ENCODE measurements at places on chromosomes 1 and 21.

DNA sequence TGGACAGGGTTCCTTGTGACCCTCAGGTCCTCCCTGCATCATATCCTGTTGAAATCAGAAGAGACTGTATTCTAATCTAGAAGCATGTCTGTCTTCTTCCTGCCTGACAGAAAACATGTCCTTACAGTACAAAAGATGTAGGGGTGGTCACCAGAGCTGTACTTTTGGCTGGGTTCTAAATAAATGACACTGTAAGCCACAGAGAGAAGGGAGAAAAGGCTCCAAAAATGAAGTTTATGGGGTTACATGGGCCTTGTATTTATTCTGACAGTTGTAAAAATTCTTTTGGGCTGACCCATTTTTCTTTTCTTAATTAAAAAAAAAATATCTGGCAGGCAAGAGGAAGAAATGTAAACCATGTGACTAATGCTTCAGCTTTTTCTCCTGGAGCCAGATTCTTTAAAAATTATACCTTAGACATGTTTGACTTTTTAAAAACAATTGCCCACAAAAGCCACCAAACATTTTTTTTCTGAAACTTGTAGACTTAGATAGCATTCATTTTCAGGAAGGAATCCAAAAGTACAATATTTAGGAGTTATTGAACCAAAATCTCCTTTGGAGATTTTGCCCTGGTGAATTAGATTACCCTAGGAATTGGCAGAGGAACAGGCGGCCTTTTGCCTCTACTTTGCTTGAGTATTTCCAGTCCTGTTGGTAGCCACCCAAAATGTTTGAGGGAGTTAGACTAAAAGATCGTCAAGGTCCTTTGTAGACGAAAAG is 17.1 kb downstream of the RGL1 start:
- no peak for DNase-seq

DNA sequence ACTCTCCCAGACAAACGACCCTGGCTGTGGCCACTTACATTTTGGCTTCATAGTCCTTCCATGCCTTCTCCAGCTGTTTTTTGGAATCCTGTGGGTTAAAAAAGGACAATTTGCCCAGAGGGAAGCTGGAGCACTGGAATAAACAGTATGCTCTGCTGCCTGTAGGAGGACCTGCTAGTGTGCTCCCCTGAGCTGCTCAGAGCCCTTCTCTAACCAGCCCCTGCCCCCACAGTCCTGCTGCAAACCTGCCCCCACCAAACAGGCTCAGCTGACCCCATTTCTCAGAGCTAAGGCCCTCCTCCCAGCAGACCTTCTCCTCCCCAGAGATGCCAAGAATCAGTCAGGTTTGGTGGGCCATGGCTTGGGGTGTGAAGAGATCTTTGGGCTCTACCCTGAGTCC is 26.9 kb upstream of the TCEA3 start:
- DNase-seq = no peak

GRCh38 chr1:42739753-42740700 is at the start of gene CLDN19:
Gene CLDN19 (minus strand): TSS chr1:42740236. CDS start chr1:42740063, 173 bp downstream.
- DNase-seq = no peak

DNA sequence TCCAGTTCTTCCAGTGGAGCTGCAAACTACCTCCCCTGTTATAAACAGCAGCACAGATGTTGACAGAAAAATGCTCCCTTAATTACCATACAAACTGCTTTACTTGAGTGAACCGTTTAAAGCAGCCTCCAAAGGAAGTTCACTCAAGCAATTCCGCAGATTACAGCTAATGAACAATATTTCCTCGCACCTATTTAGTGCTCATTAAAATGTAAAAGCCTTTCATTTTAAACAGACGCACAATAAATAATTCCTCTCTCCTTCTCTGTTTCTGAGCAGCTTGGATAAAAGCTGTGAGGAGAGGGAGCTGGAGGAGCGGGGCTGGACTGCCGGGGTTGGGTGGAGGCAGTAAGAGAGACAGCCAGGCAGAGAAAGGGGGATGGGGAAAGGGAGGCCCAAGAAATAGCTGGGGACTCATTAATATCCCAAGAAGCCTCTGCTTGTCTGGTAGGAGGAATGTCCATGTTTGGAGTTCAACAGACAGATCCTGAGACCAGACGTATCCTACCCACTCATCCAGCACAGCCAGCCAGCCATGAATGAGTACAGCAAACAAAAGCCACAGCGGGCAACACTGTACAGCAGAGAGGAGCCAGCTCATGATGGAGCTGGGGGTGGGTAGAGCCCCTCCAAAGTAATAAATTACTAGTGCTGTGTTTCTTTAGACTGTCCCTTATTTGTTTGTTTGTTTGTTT is 227.7 kb downstream of the GPATCH2 start:
- DNase-seq = no peak

DNA sequence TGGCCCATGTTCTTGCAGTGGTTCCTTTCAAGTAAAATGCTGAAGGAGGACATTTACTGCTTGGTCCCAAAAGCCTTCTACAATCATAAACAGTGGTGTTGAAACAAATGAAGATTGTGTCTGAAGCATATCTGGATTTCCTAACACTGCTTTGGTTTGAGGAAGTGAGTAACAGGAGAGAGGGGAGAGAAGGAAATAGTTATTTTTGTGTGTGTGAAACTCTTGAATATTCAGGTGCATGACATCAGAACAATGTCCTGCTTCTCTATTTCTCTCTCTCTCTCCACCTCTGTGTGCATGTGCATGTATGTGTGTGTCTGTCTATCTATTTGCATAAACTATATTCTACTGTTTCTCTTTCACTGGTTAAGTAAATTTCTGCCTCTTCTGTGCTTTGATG is 61.4 kb upstream of the TNFSF18 start:
- DNase-seq = no peak

DNA sequence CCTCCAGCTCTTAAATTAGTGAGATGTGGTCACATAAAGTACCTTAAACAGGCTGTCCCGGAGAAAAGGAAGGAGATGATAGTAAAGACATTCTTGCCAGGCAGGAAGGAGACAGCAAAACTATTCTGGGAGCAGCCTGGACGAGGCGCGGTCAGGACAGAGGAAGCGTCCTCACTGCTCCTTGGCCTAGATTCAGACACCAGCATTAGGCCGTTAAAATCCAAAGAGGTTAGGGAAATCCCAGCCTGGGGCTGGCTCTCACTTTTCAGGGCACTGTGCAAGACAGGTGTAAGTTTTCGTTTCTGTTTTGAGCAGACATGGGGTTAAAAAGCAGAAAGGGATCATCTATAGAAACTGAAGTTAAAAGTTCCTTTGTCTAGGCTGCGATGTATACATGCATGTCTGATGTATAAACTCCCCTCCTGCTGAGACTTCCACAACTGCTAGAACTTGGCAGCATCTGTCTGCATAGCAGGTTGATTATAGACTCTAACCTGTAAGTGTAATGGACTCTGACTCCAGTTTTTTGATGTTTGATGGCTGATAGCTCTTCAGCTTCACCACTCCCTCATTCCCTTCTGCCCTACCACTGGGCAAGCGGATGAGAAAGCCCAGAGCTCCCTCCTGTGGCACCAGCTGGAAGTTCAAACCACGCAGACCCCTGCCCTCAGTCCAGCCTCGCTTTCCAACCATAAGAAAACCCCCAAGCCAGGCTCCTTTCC is 21.5 kb downstream of the STPG1 start:
- peak; percentile 61 for DNase-seq

GRCh38 chr1:243471754-243472745 is 216.2 kb downstream of the SDCCAG8 start:
- DNase-seq = no peak

- DNase-seq = peak; percentile 33
These were observed 16.4 kb downstream of the ECHDC2 start for GRCh38 chr1:52904927-52905698.

DNA sequence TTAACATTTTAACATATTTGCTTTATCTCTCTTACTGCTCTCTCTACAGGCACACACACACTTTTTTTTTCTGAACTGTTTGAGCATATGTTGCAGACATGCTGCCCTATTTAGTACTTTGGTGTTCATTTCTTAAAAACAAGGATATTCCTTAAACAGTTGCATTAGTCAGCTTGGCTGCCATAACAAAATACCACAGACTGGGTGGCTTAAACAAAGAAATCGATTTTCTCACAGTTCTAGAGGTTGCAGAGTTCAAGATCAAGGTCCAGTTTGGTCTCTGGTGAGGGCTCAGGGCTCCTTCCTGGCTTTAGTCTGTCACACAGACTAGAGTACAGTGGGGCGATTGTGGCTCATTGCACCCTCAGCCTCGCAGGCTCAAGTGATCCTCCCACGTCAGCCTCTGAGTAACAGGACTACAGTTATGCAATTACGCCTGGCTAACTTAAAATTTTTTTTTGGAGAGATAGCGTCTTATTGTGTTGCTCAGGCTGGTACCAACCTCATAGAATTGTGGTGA is 46.7 kb downstream of the RPRD2 start:
- DNase-seq = no peak

DNA sequence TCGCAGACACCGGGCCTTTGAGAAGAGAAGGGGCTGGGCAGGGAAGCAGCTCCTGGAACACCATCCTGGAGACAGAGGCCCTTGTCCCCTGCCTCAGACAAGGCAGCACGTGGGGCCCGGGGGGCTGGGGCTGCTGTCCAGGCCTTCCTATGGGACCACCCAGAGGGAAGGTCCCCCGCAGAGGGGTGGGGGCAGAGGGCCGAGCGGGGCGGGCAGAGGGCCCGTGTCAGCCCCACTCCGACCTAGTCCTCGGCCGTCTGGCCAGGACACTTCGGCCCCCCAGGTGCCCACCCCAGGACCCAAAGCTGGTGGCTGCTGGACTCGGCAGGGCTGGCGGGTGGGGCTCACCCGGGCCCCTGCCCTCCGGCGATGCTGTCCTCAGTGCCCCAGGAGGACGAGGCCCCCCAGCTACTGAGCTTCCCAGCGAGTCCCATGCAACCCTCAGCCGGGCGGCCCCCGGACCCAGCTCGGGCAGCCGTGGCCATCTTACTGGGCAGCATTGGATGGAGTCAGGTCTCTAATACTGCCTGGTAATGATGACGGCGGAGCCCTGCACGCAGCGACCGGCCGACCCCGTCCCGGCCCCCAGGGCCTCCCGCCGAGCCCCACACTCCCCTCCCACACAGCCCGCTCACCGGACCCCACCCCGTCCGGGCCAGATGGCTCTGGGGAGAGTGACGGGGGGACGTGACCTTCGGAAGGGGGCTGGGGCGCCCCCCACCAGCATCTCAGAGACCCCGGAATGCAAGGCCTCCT is 6.9 kb upstream of the TTLL10 start:
- no peak for DNase-seq

- DNase-seq = no peak
These were observed 54.3 kb upstream of the IKBKE start for GRCh38 chr1:206415942-206416341.

DNA sequence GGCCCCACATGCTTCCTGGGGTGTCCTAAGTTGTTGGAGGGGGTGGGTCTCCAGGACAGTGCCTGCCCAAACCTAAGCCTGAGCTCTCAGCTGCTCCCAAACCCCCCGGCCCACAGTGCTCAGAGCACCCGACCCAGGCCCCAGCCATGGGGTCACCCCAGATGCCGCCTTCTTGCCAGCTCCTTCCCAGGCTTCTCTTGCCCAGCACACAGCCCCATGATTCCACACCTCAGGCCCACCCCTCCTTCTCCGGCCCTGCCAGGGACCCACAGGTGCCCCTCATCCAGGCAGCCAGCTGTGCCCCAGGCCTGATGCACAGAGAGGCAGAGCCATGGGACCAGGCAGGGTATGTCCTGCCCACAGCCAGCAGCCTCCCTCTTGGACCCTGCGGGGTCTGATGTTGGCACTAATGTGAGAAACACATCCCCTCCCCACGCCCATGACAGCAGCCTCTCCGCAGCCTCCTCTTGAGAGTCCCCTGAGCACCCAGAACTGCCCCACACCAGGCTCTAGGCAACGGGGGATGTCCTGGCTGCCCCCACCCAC is 4.9 kb downstream of the WNT9A start:
- no peak for DNase-seq

DNA sequence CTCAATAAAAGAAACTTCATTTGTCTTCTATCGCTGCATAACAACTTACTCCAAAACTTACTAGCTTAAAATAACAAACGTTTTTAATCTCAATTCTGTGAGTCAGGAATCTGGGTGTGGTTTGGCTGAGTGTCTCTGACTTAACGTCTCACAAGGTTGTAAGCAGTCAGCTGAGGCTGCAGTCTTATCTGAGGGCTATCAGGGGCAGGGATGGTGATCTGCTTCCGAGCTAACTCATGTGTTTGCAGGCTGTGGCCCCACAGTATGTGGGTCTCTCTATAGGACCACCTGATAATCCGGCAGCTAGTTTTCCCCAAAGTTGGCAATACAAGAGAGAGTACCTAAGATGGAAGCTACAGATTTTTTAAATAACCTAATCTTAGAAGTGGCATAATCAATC is 234.2 kb upstream of the FGGY start:
- DNase-seq = no peak

GRCh38 chr1:48198970-48199369 is 23.5 kb upstream of the SLC5A9 start:
- no peak for DNase-seq

- no peak for DNase-seq
These were observed 70.4 kb downstream of the PLXNA2 start for GRCh38 chr1:208173749-208174148.

DNA sequence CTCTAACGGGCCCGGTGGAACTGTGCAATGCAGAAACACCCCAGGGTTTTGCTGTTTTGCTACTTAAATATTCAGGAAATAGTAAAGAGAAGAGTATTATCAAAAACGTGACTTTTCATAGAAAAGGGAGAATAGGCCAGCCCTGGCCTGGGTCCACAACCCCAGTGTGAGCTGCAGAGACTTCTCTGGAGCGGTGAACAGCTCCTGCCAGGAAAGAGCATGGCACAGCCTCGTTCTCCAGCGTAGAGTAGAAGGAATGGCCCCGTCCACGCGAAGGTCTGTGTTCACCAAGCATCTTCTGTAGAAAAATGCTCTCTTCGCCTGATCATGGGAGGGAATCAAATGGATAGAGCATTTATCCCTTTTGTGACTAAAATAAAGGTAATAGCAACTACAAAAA is 51.4 kb downstream of the PDE9A start:
- no peak for DNase-seq

DNA sequence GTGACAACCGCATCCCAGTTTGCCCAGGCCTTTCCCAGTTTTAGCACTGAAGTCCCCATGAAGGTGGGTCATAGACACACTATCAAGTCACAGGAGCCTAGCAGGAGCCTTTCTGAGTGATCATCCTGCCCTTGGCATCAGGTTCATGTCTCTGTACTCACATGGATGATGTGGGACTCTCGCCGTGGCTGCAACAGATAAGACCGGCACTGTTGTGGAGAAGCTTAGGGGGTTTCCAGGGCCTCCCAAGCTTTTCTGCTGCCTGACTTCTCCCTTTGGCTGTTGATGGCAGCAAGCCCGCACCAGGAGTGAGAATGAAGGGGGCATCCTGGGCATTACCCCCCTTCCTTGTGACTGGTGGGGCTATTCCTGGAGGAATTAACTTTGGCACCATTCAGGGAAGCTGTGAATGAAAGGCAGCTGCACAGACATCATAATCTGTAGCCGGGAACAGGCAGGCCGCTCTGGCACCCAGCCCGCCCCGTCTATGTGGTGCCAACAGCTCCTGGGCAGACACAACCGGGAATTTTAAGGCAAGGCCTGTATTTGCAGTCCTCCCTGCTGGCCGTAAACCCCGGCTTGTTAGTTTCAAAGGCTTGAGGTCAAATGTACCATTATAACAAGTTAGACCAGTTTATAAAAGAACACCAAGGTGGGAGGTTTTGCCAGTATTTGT is 148.6 kb downstream of the HUNK start:
- DNase-seq = no peak

Data from naive thymus-derived CD8-positive, alpha-beta T cell (primary cell).